ENCODE measurements at places on chromosomes 4 and X.

- DNase-seq: no peak
Measured at GRCh38 chrX:71577682-71578081, 555 bp upstream of the GCNA start.

DNA sequence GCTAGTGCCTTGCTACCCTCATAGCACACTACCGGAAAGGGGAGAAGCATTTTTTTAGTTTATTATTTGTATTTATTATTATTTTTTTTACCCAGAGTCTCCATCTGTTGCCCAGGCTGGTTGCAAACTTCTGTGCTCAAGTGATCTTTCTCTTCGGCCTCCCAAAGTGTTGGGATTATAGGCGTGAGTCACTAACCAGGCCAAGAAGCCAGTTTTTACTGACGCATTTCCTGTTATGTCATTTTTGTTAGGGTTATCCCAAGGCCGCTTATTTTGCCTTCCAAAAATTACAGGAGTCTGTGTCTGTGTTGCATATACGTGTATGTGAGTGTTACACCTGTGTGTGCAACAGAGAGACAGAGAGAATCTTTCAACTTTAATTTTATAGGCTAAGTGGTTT lies 404.5 kb downstream of the GBA3 start:
- no peak for DNase-seq

- no peak for DNase-seq
Measured at GRCh38 chrX:148501386-148502066, 1.1 kb downstream of the AFF2 start.

DNA sequence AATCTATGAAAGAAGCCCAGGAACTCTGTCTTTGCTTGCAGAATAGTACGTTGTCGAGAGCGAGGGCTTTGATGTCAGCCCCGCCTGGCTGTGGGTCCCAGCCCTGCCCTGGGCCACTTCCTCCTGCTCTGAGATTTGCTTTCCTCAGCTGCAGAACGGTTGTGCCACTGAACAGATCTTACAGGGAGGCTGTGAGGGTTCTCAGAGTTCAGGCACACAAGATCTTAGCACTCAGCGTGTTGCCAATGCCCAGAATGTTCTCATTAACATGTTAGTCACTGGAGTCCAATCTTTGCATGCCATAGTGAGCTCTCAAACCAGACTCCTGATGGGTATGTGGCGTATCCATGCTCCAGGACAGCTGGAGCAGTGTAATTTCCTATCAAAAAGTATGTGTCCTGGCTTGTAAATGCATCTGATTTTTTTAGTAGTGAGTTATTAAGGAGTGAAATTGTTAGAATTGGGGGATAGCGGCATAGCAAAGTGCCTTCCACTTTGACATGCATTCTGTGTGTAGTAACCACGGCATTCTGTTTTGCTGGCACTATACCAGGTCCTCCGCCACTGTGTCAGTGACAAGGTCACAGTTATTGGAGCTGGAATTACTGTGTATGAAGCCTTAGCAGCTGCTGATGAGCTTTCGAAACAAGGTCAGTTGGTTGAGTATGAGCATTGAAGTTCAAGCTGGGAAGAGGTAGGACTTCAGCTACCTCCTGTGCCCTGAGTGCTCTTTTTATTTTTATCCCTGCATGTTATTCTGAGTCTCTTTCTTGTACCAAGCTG lies 31.6 kb downstream of the TKTL1 start:
- DNase-seq: no peak

DNA sequence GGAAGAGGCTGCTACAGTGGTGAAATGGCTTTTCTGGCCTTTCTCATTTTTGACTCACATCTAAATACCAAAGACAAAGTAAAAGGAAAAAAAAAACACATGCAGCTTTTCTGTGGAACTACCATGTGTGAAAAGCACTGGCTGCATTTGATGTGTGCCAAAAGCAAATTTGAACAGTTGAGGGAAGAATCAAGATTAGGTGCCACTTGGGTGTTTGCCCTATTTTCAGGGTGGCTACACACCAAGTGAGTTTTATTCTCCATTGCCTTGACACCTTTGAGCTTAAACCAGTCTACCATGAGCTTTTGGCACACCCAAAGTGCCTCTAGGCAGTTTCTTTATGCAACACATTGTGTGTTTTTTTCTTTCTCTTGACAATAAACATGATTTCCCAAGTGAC lies 423.9 kb downstream of the FAM133A start:
- no peak for DNase-seq

DNA sequence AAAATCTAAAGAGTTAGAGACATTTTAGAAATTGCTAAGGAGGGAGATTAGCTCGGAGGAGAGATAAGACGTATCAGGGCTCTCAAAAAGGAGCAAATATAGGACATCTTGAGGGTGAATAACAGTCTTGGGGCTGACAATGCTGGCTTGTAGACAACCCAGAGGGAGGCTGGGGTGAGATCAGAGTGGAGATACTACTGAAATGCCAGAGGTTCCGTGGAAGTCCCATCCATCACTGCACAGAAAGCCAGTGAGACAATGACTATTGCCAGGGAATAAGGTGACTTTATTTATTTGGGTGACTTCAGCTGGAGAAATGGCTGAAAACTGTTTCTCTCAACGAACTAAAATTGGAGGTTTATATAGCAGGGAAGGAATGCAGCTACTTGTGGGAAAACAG lies 838.1 kb upstream of the AGA start:
- DNase-seq: no peak

- DNase-seq: no peak
Measured at GRCh38 chr4:172654457-172654856, 514.2 kb upstream of the GALNT7 start.

GRCh38 chr4:147480891-147481576 lies at the start of gene EDNRA:
TSS of gene EDNRA (plus strand) at chr4:147481097. CDS start at chr4:147485682, 4,585 bp downstream.
- no peak for DNase-seq

- DNase-seq: no peak
Measured at GRCh38 chr4:155807021-155807420, 48.2 kb downstream of the GUCY1B1 start.

DNA sequence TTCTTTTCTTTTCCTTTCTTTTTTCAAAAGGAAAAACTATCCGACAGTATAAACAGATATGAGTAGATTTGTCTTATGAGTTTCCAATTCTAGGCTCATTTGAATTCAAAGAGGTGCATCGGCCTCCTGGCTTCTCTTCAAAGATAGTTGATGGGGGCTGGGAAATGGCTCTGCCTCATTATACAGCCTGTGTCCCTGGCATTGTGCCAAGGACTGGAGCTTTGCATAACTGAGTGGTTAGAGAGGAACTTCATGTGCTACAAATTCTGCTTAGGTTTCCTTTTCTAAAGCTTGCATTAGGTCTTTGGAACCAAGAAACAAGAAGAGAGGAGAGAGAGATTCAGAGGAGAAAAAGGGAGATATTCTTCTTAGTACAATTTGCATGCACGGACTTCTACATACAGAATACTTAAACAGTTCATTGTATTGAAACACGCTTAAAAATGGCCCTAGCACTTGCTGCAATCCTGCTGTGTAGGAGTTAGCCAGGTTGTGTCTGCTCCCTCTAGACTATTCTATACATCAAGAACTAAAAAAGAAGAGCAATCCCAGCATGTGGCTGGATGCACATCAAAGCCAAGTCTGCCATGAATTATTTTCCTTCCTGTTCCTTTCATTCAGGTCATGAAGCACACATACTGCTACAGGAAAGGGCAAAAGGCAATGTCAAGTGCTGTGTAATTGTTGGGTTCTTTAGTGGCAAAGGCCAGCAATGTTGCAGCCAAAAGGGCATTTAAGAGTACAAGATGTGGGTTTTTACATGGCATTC lies 70.9 kb downstream of the INTS12 start:
- no peak for DNase-seq
